Hepatic stellate cell (primary cell): ENCODE measurements at places on chromosomes 12 and 14.

GRCh38 chr12:1927051-1927680, 8.7 kb upstream of the CACNA2D4 start:
- no peak for DNase-seq

DNA sequence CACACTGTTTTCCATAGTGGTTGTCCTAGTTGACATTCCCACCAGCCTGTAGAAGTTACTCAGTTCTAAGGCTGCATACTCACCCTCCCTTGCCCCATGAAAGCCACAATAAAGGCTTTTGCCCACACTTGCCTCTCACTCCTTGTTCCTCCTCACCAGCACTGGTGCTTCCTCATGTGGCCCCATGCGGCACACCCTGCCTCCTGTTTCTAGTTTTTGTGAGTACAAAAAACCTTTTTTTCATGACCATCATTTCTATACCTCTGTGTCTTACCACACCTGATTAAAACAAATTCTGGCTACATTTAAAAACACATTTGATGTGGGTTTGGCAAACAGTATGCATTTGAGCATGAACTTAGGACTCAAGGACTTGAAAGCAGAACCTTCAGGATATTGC, 40.7 kb upstream of the RIN3 start:
- DNase-seq, result no peak

GRCh38 chr14:33717866-33718265, 233.0 kb downstream of the EGLN3 start:
- DNase-seq, result no peak

DNA sequence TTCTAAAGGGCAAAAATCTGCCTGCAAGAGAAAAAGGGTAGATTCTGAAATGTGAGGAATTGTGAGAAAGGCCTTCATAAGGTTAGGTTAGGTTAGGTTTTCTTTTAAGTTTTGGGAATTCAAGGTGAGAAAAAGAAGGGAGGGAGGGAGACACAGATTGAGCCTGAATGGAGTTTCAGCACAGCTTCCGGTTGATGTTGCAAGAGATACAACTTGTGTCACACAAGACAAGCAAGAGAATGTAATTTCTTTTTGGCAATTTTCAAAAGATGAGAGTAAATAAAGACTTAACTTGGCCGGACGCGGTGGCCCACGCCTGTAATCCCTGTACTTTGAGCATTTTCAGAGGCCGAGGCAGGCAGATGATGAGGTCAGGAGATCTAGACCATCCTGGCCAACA, 63.8 kb downstream of the CPSF2 start:
- DNase-seq, result no peak

- DNase-seq, result no peak
These were observed 299.2 kb downstream of the RPS29 start for GRCh38 chr14:49287004-49287403.

DNA sequence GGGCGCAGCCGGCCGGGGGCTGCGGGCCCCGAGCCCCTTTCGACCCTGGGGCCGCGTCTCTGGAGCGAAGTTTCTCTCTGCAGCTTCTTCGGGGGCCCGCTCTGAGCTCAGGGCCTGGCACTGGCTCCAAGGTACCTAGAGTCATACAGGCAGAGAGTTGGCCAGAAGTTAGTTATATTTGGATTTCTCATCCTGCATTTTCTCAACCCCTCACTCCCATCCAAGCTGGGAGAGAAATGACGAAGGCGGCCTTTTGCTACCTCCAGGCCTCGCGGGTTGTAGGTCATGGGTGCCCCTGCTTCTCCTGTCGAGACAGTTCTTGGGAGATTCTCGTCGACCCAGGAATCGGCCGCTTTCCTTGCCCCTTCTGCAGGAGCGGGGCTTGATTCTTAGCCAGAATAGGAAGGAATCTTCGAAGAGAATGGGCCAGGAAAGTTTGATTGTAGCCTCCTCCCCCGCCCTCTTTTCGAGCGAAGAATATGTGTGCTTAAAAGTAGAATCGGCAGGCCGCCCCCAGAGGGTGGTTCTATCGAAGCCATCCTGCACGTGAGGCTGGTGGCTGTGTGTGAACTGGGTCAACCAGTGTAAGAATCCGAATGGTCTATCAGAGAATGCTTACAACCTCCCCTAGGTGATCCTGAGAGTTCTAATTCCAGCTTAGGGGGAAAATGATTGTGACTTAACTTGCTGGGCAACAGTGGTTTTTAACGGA, 785 bp downstream of the MLEC start:
- DNase-seq, result no peak

- DNase-seq, result no peak
These were observed 47.4 kb downstream of the SLC38A1 start for GRCh38 chr12:46221255-46222128.

DNA sequence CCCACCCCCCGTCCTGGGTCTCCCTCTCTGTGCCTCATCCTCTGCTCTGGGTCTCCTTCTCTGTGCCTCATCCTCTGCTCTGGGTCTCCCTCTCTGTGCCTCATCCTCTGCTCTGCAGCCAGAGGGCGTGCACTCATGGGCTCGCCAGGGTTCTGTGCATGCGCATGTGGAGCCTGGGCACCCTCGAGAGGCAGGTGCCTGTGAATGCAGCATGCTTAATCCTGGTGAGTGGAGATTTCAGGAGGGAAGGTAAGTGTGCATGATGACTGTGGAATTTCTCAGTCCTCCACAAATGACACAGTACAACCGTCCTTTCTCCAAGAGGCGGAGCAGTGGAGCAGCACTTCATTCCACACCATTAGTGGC, 65.2 kb downstream of the EP400 start:
- no peak for DNase-seq

DNA sequence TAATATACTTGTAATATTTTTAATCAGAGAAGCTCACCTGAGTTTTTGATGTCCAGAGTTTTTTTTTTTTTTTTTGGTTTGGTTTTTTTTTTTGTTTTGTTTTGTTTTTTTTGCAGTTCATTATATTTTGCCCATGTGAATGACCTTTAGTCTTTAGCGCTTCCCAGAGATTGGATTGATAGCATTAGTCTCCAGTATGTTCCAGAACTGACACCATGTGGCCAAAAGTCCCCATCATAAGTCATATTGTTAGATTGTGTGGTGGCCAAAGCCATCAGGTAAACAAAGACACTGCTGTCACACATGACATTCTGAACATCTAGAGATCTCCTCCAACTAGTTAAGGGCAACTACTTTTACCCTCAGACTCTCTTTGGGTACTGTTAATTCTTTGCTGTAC, 272.8 kb upstream of the GARIN2 start:
- DNase-seq, result no peak

GRCh38 chr14:98941481-98941880, 330.5 kb downstream of the BCL11B start:
- no peak for DNase-seq

- no peak for DNase-seq
These were observed 30.6 kb upstream of the ULK1 start for GRCh38 chr12:131863711-131864396.

DNA sequence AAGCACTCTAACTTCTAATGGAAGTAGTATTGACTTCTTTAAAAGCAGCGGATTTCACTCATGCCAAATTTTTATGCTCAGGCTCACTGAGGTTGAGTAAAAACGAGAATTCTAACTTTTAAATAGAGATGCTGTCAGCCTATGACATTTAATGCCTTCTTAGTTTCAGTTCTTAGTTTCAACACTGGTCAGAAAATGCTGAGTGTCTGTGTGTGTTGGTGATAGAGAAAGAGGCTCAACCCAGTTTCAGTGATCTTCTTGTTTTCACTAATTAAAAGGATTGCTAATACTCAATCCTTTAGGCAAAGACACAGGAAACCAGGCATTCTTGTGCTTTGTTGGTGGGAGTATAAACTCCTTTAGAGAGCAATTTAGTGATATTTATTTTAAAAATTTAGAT, 31.0 kb downstream of the PEBP1 start:
- DNase-seq, result no peak

- peak; percentile 87 for DNase-seq
These were observed at the start of gene DTD2 for GRCh38 chr14:31456841-31457664. TSS of gene DTD2 (minus strand) at chr14:31457506. CDS start at chr14:31457393, 113 bp downstream.

DNA sequence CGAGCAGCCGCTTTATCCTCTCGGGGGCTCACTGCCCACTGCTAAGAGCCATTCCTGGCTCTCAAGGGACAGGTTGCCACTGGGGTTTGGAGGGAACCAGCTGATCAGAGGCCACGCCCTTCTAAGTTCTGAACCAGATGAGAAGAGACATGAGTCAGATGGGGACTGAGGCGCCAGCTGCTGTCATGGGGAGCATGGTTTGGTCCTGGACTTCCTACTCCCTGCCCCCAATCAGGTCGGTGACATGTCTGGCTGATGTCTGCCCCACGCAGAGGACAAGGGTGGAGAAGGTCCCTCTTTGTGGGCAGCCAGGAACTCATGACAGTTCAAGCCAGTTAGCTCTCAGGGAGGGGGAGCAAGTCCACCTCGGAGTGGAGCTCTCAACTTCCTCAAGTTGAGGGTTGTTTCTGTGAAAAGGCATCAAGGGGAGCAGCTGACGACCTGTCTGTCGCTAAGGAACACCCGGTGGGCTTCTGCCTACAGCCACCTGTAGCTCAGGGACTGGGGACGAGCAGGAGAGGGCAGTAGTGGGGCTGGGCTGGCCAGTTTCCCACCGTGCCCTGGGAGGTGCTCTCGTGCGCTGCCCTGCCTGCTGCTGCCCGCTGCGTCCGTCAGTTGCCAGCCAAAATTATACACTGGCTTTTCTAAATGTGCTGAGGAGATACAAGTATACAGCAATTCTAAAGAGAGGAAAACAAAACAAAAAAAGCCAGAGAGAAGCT, 20.5 kb downstream of the PSMC1 start:
- peak; percentile 22 for DNase-seq

- no peak for DNase-seq
These were observed 31.5 kb upstream of the GZMB start for GRCh38 chr14:24665440-24665991.

DNA sequence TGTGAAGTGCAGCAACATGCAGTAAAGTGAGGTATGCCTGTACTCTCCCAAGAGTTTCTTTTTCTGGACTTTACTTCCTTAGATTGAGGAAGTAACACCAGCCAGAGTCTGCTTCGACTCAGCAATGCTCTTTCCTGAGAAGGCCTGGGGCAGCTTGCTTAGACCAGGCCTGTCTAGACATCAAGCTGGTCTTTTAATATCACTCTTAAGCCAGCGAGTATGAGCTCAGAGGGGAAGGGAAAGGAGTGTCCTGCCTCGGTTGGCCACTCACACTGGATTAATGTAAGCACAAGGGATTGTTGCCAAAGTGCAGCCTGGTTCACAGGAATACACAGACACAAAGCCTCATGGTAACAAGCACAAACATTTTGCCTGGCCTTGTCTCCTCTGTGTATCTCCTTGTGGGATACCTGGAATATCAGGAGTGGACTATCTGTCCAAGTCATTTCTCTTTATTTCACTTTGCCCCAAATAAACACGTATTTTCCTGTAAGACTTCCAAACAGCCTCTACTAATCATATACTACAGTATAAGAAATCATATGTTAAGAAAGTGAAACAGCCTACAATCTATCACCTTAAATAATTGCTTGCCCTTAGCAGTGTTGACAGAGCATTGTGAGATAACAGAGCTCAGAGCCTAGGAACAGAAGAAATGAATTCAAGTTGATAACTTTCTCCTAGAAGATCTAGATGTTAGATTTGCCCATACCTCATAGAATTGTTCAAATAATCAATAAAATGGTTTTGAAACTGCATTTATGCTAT, 121.2 kb upstream of the DAAM1 start:
- DNase-seq, result no peak

DNA sequence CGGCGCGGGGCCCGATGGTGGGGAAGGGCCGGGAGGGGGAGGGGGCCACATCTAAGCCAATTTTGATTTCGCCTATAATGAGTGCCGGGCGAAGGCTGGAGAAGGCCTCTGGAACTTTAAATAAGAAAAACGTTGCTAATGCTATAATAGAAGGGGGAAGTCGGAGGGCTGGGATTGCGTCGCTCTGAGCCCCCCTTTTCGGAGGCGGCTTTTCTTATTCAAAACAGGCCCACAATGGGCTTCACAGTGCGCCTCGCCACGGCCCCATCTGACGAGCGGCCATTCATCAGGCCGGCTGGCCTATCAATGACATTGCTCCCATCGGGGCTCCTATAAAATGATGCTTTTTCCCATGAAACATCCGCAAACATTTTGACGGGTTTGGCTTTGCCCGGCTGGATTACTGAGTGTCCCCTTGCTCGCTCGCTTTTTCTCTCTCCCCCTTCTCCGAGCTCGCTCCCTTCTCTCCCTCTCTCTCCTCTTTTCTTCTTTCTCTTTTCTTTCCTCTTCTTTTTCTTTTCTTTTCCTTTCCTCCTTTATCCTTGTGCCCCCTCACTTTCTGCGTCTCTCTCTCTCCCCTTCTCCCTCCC, at the start of gene RFX4:
RFX4 (plus strand) TSS at position 364 of the 590 bp plus-strand sequence. CDS start 317 bp downstream, outside the sequence.
- no peak for DNase-seq

DNA sequence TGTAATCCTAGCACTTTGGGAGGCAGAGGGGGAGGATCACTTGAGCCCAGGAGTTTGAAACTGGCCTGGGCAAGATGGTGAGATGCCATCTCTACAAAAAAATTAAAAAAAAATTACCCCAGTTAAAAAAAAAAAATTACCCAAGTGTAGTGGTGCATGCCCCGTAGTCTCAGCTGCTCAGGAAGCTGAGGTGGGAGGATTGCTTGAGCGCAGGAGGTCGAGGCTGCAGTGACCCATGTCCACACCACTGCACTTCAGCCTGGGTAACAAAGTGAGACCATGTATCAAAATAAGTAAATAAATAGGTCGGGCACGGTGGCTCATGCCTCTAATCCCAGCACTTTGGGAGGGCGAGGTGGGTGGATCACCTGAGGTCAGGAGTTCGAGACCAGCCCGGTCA, 128.8 kb downstream of the VRK1 start:
- no peak for DNase-seq

- DNase-seq, result no peak
These were observed 42.4 kb downstream of the SLC8B1 start for GRCh38 chr12:113292547-113292946.

DNA sequence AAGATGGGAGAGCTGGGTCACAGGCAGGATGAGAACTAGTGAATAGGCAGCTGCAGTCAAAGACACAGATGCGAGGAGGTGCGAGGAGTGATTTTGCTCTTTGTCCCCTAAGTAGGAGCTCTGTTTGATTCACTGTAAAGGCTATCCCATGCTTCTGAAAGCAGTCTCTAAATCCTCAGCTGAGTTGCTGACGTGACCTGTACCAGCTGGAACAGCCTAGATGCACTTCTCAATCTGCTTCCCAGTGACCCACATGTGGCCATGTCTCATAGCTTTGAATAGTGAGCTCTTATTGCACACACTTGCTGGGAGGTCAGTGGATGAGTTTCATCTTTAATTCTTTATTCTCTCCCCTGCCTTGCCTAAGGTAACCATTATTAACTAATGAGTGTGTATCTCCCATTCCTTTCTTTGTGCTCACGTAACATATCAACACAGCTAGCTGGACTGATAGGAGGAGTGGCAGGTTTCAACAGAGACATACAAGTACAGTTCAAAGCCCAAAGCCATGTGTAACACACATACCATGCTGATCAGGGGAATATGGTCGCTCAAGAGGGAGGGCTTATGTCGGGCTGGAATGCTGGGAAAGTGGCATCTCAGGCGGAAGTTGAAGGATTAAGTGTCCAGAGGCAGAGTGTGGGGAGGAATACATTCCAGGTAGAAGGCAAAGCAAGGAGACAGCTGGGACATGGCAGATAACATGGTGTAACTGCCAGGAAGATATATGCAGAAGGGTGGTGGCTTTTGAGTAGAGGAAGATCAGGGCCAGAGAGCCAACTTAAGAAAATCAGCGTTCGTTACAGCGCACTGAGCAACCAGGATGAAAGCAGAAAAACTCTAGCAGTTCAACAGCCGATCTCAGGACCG, 15.4 kb upstream of the YY1 start:
- DNase-seq, result no peak

GRCh38 chr12:27207615-27208413, 36.3 kb upstream of the STK38L start:
- no peak for DNase-seq

- DNase-seq, result no peak
These were observed 5.1 kb upstream of the CNIH1 start for GRCh38 chr14:54446161-54446693.

GRCh38 chr12:6957741-6958608, 6.8 kb downstream of the PTPN6 start:
- no peak for DNase-seq
